ENCODE measurements at places on chromosomes 16 and 17.

DNA sequence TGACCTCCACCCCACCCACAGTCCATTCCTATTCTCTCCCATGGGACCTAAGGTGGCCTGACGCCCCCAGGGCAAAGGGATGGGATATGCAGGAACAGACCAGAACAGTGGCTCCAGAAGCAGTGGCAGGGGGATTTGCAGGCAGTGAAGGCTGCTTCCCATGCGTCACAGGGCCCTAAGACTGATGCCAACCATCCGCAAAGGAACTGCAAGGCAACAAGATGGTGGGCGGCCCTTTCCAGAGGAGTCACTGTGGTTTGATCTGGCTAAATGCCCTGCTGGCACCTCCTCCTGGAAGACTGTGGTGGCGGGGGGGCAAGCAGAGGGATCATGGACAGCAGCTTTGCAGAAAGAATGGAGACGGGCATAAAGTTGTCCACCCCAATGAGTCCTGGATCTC is 4.4 kb upstream of the SLC39A11 start:
- no peak overlapping the region for H3K27ac ChIP-seq
- no peaks in the 10 kb centered on the region for H3K4me1 ChIP-seq
- no peaks in the 10 kb centered on the region for H3K36me3 ChIP-seq

GRCh38 chr17:16935786-16936185 is 36.1 kb downstream of the TNFRSF13B start:
- no peak overlapping the region for H3K4me3 ChIP-seq
- no peaks in the 10 kb centered on the region for H3K27me3 ChIP-seq
- H3K27ac ChIP-seq: no peak overlapping the region
- no peak for DNase-seq
- peaks cover 13% of the 10 kb centered on the region for H3K4me1 ChIP-seq

DNA sequence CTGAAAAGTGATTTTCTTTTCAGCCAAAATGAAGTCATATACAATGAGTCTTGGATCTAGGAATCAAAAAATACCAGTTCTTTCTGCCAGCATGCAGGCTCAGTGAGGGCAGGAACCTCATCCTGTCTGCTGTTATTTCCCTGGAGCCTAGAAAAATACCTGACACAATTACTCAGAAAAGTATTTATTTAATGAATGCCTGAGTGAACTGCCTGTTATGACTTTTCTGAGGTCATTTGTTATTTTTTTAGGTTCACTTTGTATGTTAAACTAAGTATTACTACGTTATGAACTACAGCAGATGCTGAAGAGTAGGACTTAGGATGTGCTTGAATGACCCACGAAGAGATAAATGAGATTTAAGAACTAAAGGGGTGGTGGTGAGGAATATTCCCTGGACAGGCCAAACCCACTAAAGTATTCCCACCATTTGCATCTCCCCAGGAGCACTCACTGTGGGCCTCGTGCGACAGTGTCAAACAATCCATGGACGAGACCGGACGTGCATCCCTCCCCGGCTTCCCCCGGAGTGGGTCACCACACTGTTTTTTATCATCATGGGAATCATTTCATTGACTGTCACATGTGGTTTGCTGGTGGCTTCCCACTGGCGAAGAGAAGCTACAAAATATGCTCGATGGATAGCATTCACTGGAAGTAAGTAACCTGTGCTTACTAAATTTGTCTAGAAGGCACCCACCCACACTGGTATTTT is 17.1 kb upstream of the VWA3A start:
- H3K36me3 ChIP-seq: no peaks in the 10 kb centered on the region
- H3K4me3 ChIP-seq: no peak overlapping the region
- H3K27ac ChIP-seq: no peak overlapping the region
- no peaks in the 10 kb centered on the region for H3K27me3 ChIP-seq
- no peaks in the 10 kb centered on the region for H3K4me1 ChIP-seq

- H3K4me3 ChIP-seq: no peak overlapping the region
- H3K36me3 ChIP-seq: no peaks in the 10 kb centered on the region
- DNase-seq: no peak
- H3K27ac ChIP-seq: no peak overlapping the region
- no peaks in the 10 kb centered on the region for H3K27me3 ChIP-seq
Observed at GRCh38 chr16:22022151-22022550, 14.2 kb downstream of the MOSMO start.

DNA sequence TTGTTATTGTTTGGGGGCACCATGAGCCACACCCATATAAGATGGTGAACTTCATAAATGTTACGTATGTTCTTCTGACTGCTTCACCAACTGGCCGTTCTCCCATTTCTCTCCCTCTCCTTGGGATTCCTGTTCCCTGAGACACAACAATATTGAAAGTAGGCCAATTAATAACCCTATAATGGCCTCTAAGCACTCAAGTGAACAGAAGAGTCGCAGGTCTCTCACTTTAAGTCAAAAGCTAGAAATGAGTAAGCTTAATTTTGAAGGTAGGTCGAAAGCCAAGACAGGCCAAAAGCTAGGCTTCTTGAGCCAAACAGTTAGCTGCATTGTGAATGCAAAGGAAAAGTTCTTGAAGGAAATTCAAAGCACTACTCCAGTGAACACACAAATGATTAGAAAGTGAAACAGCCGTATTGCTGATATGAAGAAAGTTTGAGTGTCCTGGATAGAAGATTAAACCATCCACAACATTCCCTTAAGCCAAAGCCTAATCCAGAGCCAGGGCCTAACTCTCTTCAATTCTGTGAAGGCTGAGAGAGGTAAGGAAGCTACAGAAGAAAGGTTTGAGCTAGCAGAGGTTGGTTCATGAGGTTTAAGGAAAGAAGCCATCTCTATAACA is 25.8 kb downstream of the HLF start:
- DNase-seq: no peak
- H3K27me3 ChIP-seq: no peaks in the 10 kb centered on the region
- H3K4me3 ChIP-seq: no peak overlapping the region
- no peaks in the 10 kb centered on the region for H3K36me3 ChIP-seq
- H3K27ac ChIP-seq: no peak overlapping the region
- H3K4me1 ChIP-seq: no peaks in the 10 kb centered on the region

DNA sequence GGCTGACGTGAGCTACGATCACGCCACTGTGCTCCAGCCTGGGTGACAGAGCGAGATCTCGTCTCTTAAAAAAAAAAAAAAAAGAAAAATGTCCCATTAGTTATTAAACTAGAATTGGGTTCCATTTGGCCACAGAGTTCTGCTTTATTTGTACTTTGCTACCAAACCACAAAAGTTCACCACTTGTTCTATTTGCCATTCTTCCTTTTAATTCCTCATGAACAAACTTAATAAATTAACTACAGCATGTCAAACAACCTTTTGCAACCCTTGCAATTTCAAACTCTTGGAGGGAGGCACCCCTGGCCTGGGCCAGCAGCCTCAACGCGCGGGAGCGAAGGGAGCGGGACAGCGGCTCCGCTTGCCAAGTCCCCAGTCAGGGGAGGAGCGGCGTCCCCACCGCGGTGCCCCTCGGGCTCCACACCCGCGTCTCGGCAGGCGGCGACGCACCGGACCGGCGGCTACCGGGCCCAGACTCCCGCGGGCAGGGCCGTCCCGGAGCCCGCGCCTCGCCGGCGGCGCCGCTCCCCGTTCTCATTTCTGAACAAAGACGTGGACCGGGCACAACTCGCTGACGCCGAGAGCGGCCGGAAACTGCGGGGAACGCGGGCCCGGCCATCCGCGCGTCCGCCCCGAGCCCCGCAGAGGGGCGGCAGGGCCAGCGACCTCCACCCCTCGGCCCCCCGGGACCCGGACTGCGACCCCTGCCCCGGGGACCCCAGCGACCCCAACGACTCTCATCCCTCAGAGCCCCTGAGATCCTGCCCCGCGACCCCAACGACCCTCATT is 775 bp downstream of the CYTH1 start:
- peak overlapping the region; percentile 75 for H3K4me3 ChIP-seq
- no peaks in the 10 kb centered on the region for H3K27me3 ChIP-seq
- no peak overlapping the region for H3K27ac ChIP-seq
- DNase-seq: peak; percentile 41
- no peaks in the 10 kb centered on the region for H3K4me1 ChIP-seq
